Activated CD8-positive, alpha-beta memory T cell treated with anti-CD3 and anti-CD28 coated beads for 48 hours (primary cell): ENCODE measurements at places on chromosomes 2 and 18.

DNA sequence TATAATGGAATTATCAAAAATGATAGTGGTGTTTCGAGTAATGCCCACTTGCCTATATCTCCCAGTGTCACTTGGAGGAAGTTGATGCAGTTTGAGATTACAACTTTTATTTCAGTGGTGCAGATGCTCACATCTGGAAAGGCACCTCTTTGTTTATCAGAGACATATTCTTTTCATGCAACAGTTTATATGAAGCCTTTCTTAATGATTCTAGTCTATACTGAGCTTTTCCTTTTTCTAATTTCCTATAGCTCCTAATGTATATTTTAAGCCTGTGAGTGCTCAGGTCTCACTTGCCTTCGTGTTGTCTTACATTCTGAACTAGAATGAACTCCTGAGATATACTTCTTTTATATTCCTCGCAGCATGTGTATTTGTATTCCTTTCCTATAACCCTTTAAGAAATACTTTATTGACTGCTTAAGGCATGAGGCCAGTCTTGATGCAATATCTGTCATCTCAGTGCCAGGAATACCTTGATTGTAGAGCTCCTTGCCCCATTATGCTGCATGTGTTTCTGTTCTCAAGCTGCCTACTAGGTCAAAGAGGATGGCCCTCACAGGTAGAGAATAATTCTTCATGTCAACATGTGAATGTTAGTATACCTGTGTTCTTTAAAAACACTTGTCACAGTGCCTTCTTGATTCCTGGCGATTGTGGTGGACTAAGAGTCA, 52.6 kb downstream of the VRK2 start:
- DNase-seq = no peak

DNA sequence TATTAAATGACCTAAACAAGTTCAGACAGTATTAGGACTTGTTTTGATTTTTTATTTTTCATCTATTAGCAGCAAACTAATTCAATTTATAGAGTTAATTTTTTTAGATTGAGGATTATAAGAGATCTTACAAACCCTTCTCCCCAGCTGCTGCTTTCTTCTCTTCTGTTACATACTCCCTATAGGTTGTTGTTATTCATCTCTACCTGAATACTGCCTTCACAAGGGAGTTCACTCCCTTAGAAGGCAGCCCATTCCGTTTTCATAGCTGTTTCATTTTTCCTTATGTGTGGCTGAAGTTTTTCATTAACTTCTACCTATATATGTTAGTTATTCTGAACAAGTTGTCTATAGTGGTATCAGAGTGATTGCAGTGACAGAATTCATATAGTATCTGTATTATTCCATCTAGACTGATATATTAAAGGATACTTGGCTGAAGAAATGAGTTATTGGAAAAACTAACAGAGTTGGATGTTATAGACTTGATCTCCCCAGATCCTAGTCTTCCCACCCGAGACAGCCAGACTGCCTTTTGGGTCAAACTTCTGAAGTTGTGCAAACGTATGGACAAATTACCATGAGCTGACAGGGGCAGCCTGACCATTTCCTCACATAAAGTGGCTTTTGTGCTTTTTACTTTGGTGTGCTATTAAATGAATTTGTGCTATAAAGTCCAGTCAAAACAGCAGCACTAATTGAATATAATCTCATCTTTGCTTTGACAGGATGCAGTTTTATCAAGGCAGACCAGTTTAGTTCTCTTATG, 8.7 kb downstream of the GLS start:
- DNase-seq = no peak

GRCh38 chr2:66240286-66240685, 194.6 kb upstream of the MEIS1 start:
- no peak for DNase-seq

GRCh38 chr2:32812316-32812715, 134.4 kb upstream of the LTBP1 start:
- no peak for DNase-seq

DNA sequence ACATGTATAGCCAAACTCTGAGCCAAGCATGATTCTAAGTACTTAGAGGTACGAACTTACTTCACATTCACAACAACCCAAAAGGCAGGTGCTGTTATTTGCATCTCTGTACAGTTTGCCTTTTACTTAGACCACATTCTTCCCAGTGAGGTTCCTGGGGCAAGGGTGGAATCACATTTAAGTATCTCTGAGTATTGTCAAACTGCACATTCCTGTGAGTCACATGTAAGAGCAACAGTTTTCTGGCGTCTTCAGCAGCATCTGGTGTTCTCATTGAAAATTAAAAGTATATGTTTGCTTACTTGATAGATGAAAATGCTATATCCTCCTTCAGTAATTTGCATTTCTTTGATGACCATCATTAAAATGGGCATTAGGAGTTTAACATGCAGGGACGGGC, 119.1 kb downstream of the UXS1 start:
- DNase-seq = no peak
